ENCODE measurements at places on chromosomes 11 and 22.

- no peak for DNase-seq
Measured at GRCh38 chr11:128302425-128303186, 284.8 kb downstream of the ETS1 start.

- no peak for DNase-seq
Measured at GRCh38 chr22:40212121-40212520, 34.4 kb downstream of the TNRC6B start.

GRCh38 chr11:129731316-129731715 is 84.3 kb upstream of the TMEM45B start:
- peak; percentile 11 for DNase-seq

DNA sequence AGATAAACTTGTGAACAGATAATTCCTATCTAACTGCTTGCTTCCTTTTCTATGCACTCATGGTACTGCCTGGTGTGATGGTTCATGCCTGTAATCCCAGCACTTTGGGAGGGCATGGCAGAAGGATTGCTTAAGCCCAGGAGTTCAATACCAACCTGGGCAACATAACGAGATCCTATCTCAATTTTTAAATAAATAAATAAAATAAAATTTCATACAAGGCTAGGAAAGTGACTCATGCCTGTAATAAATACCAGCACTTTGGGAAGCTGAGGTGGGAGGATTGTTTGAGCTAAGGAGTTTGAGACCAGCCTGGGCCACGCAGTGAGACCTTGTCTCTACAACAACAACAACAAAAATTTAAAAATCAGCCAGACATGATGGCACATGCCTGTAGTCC is 166.6 kb downstream of the COMMD9 start:
- no peak for DNase-seq

DNA sequence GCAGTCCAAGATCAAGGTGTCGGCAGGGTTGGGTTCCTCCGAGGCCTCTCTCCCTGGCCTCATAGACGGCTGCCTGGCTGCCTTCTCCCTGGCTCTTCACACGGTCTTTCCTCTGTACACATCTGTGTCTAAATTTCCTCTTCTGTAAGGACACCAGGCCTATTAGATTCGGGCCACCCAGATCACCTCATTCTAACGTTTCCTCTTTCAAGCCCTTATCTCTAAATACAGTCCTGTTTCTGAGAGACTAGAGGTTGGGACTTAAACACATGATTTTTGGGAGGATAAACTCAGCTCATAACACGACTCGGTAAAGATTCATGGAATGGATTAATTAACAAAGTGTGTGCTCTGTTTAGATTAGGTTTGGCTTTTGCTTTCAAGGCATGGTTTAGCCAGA is 136.0 kb upstream of the SORL1-AS1 start:
- no peak for DNase-seq

Measured in HT-29 (cell line).